ENCODE measurements at places on chromosomes 5 and 9.

DNA sequence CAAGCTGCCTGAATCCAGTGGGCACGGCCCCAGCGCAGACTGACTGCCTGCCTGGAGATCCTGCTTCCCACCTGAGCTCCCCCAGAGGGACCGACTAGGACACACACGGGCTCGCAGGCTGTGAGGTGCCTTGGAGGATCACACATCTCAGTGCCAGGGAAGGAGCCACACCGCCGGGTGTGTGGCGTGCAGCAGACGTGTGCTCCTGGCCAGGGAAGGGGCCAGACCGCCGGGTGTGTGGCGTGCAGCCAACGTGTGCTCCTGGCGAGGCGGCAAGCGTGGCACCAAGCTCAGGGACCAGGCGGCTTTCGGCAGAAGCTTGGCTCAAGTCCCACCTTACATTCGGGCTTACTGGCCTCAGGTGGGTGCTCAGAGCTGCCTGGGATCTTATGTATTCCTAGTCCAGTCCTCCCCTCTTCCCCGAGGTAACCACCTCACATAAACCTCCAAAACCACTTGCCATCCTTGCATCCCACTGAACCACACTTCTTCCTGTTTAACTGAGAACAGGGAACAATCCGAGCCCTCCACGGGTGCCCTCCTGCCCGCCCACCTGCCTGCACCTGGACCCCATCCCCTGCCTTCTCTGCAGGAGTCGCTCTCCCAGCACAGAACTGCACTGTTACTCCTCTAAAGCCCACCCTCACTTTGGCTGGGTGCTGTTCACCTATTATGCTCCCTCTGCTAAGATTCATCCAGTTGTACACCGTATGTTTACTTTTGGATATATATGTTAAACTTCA, 22.4 kb upstream of the MRNIP start:
- no peak for DNase-seq

DNA sequence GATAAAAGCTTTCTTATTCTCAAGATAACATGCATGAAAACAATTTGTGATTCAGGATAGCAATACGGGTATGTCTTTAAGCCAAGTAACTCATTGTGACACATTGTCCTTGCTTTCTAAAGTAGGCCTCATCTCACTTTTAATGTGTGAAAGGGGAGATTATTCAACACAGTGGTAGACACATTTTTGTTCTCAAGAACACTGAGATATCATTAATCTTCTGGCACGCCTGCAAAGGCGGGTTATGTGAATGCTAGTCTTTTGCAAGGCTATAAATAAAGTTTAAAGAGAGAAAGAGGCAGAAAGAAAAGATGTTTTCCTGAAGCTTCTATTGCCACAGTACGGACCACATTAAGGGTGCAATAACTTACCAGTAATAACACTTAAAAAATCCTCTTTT, 181.8 kb upstream of the MEF2C start:
- DNase-seq = no peak

- no peak for DNase-seq
Measured at GRCh38 chr9:137715321-137715720, 96.5 kb downstream of the EHMT1 start.

- DNase-seq = no peak
Measured at GRCh38 chr5:142012186-142012785, 541 bp downstream of the GNPDA1 start.

GRCh38 chr5:89595056-89595455, 712.1 kb upstream of the MEF2C start:
- no peak for DNase-seq

DNA sequence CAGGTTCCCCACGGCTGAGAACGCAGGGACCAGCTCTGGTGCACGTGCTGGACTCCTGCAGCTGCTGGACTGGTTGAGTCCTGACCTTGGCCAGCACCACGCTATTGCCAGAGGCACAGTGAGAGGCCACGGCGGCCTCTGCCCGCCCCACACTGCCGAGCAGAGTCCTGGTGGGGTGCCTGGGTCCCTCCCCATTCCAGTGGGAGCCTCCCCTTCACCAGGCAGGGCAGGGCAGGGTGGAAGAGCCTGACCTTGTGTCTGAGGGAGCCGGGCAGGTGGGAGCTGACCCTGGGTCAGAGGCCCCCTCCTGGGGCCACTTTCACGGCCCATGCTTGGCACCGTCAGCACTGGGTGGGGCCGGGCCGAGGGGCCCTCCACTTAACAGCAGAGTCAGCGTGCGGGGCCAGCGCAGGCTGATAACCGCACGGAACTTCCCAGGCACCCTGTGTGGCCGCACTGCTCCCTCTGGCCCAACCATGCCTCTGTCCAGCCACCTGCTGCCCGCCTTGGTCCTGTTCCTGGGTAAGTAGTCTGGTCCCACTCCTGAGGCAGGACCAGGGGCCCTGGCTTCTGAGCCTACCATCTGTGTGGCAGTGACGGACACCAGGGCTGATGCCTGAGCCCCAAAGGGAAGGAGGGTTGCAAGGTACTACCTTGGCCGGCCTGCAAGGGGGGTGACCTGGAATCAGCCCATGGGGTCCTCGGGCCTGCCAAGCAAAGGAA, at the start of gene MAMDC4:
Gene MAMDC4 (plus strand): TSS at position 406 of the 723 bp plus-strand sequence. CDS start 71 bp downstream, at position 477.
- DNase-seq = no peak

DNA sequence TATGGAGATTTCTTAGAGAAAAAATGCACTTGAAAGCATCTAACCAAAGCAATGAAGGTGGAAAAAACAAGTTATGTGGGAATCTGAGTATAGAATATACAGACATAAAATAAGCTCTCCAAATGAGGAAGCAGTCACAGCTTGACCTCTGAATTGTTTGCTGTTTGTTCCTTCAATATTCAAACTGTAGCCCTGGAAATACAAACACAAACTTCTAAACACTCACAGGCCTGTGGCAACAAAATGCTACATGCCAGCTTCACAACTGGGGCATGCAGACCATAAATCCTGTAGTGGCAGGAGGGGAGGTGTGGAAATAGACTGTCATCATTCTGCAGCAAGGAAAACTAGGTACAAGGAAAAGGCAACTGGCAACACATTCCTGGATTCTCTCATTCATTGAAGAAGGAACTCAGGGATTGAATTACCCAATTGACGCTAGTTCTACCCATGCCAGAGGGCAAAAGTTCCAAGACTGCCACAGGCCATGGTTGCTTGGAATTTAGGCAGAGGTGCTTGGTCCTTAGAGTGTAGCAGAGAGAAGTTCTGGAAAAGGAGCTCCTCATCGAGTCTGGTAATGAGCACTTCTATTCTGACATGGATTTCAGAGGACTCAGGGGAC, 349.6 kb downstream of the PDE4D start:
- no peak for DNase-seq

DNA sequence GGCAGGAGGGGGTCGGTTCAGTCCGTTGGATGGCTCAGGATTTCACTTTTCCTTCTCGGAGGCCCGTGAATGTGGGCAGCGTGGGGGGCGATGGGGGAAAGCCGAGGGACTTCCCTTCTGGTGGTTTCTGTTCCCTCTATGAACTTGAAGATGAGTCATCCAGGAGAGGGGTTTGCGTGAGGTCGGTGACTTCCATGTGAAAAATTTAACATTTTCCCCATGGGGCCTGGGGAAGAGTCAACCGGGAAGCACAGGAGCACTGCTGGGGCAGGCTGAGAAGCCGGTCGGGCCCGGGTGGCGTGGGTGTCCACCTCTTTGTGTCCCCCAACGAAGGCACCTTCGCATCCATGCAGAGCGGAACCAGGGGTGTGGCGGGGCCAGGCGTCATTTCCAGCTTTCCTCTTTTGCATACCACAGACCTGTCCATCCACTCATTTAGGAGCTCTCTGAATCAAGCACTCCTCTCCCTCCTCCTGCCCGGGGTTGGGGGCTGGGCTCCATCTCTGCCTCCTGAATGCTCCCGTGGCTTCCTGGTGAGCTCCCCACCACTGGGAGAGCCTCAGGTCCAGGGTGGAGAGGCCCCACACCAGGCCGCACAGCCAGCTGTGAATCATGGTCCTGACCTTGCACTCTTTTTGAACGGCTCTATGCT, 68.4 kb downstream of the ANKRD33B start:
- DNase-seq = no peak

GRCh38 chr5:81779125-81779915, 28.4 kb upstream of the SSBP2 start:
- peak; percentile 39 for DNase-seq

- DNase-seq = no peak
Measured at GRCh38 chr5:153674356-153674755, 183.9 kb downstream of the GRIA1 start.

GRCh38 chr5:151708126-151708525, 21.4 kb upstream of the SPARC start:
- no peak for DNase-seq

DNA sequence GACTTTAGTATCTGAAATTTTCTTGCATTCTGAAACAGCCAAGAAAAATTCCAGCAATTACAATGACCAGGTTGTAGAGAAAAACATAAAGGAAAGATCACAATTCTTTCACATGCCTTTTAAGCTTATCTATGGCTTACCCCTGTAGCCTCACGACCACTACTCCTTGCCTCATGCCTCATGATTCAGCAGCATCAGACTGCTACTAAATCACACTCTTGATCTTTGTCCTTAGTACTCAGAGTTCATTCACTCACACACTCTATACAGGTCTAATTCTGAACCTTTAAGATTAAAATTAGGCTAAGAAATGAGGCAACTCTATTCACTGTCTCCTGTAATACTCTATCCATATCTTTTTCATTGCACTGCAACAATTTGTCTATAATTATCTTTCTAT, 415.1 kb downstream of the MLLT3 start:
- DNase-seq = no peak

DNA sequence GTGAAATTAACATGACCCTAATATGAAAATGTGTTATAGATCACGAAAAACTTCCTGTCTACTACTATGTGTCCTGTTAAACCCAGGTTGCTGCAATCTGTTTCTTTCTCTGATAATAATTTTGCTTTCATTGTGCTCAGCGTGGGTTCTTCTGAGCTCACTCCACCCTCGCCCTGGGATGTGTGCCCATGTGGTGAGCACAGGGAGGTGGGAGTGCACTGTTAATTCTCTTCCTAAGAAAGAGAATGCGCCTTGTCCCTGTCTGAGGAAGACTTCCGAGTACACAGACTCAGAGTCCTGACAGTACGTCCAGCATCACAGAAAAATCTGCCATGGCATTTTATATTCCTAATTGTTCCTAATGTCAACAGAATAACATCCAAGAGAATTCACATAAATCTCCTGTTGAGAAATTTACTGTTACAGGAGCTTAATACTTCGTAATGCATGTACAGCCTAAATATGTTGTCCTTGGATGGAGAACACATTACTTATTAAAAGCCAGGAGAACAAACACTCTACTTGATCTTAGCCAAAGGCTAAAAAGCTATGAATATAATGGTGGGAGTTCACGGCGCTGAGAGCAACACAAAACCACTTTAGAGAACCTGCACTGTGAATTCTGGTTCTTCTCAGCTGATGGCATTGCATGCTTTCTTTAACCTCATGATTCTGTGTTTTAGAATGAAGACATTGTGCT, 102.6 kb downstream of the PDE4D start:
- no peak for DNase-seq

DNA sequence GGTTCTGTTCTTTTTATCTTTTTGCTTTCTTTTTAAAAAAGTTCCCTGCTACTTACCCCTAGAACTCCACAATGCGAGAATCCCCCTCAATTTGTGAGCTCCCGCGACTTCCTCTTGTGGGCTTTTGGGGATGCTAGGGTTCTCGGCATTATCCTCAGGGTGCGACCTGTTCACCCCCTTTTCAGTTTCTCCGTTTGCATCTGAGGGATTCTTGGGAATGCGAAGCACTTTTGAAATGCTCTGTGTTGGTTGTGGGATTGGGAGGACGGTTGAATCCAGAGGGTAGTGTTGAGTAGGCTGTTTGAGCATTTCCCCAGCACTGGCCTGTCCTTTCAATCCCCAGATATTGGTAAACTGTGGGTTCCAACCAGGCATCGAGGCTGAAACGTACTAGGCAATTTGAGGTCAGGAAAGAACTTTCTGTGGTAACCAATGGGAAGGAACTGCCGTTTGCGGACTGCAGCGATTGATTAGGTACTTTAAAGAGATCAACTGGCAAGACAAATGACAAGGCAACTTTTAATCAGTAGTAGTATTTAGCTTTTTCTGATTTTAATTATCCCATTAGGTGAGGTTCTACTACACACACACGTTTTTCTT, 415 bp downstream of the XRCC4 start:
- peak; percentile 42 for DNase-seq

GRCh38 chr9:125439434-125440272, 178.0 kb downstream of the GAPVD1 start:
- no peak for DNase-seq

DNA sequence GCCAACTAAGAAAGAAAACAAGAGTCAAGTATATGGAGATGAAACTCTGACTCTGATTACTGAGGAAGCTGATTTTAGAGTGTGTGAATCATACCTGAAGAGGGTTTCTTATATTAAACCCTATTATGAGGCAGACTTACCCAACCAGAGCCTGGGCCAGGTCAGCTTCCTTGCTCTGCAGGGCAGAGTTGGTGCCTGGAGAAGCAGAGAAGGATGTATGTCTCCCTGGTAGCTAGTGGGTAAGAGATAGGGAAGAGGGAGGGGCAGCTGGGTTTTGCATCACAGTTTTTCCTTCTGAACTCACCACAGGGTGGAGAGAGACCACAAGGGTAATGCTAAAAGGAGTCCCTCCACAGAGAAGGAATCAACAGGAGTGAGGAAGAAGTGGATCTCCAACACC, 104.1 kb downstream of the CMYA5 start:
- DNase-seq = no peak

DNA sequence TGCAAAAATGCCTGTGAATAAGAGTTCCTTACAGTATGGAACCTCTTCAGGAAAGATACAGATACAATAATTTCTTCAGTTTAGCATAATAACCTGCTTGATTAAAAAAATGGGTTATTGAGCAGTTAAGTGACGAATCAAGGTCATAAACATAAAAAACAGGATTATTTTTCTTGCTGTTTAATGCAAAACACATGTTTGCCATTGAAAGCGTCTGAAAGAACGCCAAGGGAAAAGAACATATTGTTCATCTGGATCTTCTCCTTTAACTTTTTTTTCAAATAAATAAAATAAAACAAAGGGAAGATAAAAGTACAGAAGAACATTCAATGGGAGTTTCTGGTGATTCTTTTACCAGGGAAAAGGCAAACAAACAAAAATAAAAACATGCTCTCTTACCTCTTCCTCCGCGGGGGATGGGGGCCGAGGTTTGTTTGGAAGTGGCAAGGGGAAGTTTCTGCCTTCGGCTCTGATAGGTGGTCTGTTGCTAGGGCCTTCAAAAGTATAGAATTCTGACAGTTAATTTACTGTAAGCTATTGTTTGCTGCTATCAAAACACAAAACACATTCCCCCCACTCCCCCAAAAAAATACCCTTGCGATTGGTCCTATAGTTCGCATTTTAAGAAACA, 20.1 kb downstream of the C5orf58 start:
- no peak for DNase-seq

DNA sequence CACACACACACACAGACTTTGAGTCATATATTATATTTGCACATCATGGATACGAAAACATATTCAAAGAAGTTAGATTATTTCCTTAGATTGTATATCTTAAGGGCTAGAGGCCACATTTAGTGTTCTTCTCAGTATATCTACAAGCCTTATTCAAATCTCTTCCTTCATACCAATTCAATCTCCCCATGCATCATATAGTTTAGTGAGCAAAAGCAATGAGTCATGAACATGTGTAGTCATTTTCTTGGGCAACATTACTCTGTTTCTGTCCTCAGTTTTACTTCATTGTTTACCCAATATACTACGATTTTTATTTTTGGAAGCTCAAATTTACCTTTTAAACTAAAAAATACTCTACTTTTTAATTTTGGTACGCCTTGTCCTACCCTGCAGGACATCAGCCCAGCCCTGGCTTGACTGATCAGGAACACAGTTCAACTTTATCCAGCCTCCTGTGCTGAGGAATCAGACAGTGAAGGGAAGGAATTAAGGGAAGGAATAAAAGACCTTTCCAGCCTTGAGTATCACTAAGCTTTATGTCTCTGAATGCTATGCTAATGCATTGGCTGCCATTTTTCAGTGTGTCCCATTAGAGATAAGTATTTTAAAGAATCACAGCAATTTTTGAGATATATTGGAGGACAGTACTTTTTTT, 101.7 kb upstream of the FST start:
- DNase-seq = no peak

All from NCI-H2227 treated with DMSO at 0.1 percent for 48 hours (cell line).